ENCODE measurements at places on chromosomes 13 and 19.

GRCh38 chr13:21069561-21070004 lies 8.2 kb upstream of the LATS2 start:
- DNase-seq = no peak

DNA sequence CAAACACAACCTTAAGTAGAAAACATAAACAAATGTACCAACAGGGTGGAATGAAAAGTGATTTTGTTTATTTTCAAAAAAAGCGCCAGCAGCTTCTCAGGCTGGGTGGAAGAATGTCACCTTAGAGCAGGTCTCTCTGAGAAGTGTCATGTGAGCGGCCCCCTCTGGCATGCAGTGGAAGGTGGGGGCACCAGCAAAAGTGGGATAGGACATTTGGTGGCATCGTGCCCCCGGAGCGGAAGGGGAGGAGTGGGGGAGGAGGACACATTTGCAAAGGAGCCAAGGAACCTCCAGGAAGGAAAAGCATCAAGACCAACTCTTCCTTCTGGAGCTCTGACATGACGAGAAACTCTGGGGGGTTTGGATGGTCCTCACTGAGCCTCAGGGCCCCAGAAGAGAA lies 635.3 kb downstream of the UQCRFS1 start:
- no peak for DNase-seq

GRCh38 chr19:12521996-12522395 lies 29.3 kb downstream of the ZNF564 start:
- no peak for DNase-seq

DNA sequence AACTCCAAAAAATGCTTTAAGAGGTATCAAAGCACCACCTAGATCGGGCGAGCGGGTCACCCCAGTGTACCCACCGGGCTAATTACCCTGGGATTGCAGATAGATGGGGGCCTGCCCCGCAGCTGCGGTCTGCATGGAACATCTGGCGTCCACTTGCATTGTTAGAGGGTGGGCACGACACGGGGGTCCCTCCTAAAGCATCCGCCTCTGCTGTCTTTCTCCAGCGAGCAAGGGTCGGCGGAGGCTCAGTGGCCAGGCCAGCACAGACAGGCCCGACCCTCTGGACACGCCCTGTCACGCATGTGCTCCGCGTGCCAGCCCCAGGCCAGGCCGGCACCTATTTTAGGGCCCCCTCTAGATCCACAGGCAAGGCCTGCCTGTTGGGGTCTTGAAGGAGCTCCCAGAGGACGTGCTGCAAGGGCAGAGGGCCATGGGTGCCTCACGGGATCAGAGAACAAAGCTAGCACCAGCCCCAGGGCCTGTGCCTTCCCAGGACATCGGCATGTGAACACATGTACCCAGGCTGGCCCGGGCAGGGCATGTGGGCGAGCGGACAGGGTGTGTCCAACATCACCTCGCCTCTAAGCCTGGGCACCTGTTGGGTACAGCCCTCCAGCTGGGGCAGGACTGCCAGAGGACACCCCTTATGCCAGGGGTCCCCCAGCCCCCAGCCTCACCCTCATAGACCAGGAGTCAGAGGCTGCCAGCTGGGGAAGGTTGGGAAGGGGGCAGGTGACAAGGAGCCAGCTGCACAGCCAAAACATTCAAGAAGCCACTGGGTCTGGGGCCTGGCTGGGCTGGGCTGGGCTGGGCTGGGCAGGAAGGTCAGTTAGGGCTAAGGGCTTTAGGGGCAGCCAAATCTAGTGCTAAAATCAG lies 35.6 kb upstream of the NANOS3 start:
- peak; percentile 43 for DNase-seq

DNA sequence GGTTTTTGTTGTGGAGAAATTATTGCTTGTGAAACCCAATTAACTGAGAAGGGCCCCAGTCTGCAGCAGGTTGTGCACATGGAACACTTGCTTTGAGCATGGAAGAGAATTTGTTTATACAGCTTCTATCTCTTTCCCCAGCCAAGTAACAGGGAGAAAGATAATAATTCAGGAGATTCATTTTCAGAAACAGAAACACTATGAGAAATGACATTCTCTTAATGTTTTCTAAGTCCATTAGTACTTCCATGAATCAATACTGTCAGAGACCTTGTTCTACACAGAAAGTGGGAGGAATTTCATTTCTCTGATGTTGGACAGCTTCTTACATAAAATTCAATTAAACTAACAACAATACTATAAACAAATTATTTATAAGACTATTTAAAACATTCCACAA lies 446.3 kb downstream of the KLF12 start:
- no peak for DNase-seq

DNA sequence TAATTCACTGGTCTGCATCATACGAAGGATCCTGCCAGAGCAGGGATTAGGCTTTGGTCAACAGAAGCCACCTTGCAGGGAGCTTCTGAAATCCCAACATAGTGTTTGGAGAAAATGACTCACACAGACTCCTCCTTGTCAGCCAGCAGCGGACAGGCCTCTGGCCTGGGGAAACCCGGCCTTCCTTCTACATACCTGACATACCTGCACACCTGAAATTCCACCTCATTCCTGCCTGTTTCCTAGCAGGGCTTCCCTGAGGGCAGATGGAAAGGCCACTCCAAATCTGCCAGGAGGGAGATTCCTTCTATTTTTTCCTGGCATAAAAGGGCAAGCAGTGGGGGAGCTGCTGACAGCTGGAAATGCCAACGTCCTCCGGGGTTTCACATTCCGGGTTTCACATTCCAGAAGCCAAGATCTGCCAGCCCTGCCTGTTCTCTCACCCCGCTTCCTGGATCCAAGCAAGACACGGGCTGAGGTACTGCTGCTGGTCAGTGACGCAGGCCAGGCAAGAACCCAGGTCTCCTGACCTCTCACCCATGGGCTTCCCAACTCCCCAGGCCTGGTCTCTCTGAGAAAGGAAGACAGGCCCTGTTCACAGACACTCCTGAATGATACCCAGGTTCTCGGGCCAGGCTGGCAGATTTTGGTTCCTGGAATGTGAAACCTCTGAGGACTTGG lies 18.2 kb upstream of the IGFL1 start:
- DNase-seq = no peak

DNA sequence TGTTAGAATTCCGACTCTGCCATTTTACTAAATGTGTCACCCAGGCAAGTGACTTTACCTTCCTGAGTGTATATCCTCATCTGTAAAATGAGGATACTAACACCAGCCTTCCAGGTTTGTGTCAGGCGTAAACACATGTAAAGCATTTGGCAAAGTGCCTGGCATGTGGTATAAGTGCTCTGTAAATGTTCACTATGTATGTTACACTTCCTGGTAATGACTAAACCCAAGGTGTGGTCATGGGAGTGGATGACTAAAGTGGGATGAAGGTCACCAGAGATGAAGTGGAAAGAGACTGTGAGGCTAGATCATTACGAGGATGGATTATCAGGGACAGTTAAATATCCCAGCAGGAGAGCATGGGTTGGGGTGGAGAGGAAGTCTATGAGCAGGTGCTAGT lies 25.6 kb downstream of the DEDD2 start:
- peak; percentile 31 for DNase-seq

- DNase-seq = no peak
Measured at GRCh38 chr13:57253551-57253950, 86.6 kb downstream of the PRR20E start.

GRCh38 chr13:47841151-47841550 lies 159.9 kb downstream of the SUCLA2 start:
- DNase-seq = no peak

DNA sequence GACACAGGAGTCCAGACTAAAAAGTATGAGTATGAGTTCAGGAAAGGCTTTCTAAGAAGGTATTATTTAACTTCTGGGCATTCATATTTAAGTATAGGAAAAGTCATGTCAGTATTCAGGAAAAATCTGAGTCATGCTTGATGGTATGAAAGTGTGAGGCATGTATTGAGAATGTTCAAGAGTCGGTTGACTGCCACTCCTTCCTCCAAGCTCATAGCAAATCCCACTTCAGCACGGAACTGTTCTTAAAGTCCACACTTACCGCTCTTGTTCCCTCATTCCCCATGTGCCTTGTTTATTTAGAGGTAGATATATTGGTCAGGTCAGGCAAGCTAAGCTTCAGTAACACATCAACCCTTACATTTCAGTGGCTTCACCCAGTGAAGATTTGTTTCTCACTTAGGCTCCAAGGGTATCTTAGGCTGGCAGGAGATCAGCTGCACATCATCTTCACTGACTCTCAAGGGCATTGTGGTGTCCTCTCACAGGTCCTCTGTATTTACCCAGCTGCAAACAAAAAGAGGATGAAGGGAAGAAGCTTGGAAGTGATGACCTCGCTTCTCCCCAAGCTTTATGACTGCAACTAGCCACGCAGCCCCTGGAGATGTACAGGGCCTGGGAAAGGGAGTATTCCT lies 1189.2 kb downstream of the EFNB2 start:
- DNase-seq = no peak

- DNase-seq = no peak
Measured at GRCh38 chr19:53079313-53079924, 23.8 kb downstream of the ZNF160 start.

GRCh38 chr19:10604460-10604980 lies 17.4 kb upstream of the AP1M2 start:
- DNase-seq = no peak

- DNase-seq = no peak
Measured at GRCh38 chr13:71712988-71713653, 153.9 kb downstream of the DACH1 start.

DNA sequence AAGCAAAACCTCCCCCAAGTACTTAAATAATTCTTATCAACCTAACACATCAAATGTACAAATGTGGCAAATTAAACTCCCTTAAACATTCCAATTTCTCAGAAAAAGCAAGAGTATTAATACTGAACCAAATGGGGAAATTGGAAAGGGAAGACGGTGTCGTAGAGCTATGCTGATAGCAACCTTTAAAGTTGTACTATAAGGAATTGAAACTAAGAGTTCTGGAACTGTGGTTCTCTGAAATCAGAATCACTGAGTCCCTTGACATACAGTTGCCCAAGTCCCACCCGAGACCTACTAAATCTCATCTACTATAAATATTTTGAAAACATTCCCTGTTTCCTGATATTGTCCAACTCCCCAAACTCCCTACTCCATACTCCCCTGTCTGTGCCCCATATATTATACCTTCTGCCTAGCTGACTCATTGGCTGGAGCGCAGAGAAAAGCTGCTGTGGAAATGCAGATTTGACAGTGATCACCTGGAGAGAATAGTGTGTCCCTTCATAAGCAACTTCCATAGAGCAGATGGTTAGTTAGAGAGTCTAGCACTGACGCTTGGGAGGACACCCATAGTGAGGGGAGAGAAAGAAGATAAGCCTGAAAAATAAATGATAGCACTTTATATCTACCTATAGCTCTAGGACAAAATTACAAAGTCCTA lies 51.4 kb upstream of the ITM2B start:
- no peak for DNase-seq

- no peak for DNase-seq
Measured at GRCh38 chr13:61833228-61833627, 417.6 kb upstream of the PCDH20 start.

DNA sequence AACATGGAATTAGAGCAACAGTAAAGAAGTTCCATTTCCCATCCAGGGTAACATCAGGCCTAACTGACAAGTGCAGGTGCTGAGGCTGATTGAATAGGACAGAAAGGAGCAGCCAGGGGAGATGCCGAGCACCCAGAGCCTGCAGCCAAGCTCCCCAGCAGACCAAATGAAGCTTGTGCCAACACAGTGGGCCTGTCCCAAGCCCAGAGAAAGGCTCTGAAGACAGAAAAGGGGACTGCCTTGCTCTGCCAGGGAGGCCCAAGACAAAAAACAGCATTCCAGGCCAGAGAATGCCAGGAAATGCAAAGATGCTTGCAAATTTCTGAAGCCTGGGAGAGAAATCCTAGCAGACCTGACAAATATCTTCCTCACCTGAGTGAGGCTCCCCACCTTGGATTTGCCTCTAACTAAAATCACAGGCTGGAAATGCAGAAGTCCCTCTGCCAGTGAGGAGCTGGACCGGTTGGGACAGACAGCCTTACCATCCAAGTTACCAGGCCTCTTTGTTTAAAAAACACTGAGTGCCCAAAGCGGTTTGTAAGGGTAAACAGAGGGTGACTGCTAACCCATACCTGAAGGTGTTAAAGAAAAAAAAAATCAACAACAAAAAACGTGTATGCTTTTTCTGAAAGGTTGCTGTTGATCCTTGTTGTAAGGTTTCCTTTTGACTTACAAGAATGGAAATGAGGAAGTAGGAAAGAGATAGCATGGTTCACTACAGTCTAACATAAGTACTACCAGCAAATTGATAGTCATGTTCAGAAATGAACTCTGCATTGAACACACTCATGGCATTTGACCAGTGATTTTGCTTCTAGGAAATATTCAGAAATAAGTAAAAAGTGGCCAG lies 11.8 kb upstream of the HMGB1 start:
- DNase-seq = no peak

DNA sequence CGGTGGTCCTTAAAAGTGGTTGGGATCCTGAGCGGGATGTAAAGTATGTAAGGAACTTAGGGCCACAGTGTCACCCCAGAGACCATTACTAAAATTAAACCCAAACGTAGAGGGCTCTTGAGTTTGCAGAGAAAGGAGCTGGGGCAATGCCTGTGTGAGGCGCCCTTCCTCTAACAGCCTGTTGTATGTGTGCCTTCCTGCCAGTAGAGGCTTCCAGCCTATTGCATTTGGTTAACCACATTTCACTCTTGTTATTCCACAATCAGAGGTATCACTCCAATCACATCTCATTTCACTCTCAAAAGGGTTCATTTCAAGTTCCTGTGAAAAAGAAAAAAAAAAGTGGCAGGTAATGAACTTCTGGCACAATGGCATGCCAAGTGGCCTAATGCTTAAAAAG lies 29.4 kb downstream of the DIAPH3 start:
- no peak for DNase-seq

DNA sequence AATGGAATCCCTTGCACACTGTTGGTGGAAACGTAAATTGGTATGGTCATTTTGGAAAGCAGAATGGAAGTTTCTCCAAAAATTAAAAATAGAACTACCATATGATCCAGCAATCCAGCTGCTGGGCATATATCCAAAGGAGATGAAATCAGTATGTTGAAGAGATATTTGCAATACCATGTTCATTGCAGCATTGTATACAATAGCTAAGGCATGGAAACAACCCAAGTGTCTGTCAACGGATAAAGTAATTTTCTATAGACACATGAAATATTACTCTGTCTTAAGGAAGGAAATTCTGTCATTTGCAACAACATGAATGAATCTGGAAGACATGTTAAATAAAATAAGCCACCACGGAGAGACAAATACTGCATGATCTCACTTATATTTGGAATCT lies 124.7 kb downstream of the GPC5 start:
- DNase-seq = no peak
